ENCODE measurements at places on chromosomes 5 and 9.
A peak's percentile ranks its signal among the peaks of the same experiment; 100 is the strongest.

DNA sequence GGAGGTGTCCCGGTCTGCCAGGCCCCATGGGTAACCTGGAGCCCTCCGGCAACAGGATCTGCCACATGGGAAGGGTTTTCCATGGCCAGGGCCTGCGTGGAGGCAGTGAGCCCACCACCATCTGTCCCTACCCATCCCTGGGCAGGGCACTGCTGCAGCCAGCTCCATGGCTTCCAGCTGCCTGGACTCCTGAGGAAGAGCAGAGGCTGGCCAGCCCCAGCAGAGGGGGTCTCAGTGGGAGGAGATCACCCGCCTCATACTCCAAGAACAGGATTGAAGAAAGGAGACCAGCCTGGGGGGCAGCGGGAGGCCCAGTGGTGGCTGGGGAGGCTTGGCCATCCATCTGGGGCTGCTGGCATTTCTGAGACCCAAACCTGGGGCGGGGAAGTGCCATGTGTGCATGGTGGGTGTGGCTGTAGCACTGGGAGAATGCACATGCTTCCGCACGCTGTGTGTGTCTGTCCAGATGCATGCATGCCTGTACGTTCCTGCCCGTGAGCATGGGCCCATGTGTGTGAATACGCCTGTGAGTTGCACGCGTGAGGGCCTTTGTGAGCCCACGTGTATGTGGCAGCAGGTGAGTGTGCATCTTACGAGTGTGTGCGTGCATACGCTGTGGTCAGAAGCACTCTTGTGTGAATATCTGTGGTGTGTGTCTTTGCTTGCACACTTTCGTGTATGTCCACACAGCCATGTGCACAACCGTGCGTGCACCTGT lies 78.5 kb downstream of the LMX1B start:
- DNase-seq: no peak

GRCh38 chr5:30384171-30384570 lies 809.3 kb upstream of the CDH6 start:
- DNase-seq: no peak

DNA sequence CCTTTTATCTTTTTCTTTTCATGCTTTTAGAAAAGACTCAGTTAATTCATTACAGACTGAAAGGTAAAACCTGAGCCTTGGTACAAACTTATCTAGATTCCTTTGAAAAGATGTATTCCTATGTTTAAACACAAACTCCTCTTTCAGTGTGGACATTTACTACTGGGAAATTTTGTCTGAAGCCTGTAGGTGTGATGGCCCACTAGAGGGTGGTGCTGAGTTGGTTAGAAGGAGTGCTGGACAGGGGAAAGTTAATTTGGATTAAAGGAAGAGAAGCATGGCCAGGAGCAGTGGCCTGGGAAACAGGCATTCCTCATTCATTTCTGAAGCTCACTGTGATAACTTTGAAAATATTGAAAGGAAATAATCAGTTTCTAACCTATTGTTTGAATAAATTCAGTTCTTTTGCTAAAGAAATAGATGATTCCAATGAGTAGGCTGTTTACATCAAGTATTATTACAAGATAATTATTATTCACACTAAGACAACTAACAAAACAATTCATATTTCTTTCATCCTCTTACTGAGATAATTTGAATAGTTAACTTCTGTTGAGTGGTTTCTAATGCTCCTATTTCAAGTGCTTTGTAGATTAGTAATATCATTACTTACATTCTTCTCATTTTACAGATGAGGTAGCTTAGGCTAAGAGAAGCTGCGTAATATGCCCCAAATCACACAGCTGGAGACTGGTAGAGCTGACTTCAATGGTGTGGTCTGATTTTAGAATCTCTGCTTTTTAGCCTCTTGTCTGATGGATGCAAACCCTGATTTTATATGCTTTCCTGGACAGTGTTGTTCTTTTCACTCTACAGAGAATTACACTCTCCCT lies 150.9 kb downstream of the ADGRV1 start:
- DNase-seq: no peak

- no peak for DNase-seq
These were observed 68.1 kb upstream of the SPIN1 start for GRCh38 chr9:88319936-88320747.

GRCh38 chr9:134660407-134660806 lies 18.8 kb downstream of the COL5A1 start:
- no peak for DNase-seq

DNA sequence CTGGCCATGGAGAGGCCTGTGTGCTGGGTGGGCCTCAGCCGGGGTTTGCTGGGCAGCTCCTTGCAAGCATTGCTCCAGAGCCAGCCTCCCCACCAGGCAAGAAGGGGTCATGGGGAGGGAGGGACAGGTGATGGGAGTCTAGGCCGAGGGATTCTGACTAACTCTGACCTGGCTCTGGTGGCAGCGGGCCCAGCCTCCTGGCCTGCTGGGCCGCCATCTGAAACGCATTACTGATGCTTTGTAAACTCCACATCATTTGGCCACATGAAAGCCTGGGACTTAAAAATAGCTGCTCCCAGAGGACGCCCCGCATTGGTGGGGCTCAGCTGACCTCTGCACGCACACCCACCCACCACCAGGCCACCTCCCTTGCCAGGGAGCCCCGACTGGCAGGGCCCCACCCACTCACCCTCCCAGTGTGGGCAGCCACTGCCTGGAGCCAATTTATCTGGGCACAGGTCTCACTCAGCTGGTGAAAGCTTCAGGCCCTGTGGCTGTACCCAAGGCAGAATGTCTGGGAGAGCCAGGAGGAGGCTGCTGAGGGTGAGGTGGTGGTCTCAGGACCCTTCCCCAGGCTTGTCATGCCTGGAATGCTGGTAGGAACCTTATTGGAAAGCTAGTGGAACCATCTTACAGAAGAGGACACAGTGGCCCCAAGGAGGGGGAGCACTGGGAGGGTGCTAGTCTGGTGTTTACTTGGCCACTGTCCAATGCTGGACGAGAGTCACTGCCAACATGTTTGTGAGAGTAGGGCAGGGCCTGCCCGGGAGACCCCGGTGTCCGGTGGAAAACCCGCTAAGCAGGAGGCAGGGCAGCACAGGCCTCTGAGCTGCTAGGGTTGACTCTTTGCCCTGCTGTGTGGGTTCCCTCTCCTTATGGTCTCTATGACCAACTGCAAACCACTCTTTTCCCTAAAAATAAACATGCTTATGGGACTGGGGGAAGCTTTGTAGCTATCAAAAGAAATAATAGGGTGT lies 10.8 kb downstream of the TCF7 start:
- peak; percentile 39 for DNase-seq
